ENCODE measurements at places on chromosomes 12 and 14.

DNA sequence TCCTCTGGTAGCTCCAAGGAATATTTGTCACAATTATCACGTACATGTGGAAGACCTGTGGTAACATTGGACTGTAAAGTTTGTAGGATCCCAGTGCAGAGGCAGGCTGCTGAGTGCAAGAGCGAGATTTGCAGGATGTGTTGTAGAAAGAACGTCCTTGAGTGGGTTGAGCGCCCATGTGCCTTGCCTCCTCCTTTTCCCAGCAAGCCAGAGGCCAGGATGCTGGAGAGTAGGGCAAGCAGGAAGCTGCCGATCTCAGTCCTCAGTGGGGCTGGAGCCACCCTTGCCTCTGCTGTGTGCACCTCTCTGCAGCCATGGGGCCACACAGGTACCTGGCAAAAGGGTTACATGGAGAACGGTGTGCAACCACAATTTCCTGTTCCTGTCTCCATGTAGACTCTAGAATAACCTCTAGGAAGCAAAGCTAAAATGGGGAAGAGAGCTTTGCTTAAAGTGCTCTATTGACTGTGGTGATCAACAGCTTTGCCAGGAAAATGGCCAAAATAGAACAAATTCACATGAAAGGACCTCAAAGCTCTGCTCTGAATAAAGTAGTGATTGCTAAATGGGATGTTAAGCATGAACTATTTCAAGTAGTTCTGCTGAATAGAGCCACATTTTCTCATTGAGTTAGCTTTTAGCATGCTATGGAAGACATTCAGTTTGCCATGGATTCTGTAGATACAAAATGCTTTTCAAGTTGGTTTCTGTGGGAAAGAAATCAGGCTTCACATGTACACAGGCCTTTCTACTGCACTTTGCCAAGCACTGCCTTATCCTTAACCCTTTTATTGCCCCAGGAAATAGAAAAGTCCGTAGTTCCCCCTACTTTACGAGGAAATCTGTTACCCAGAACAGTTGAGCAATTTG, 37.4 kb downstream of the ANKRD9 start:
- DNase-seq: no peak

- DNase-seq: no peak
Measured at GRCh38 chr12:111881716-111882115, 39.7 kb downstream of the MAPKAPK5 start.

DNA sequence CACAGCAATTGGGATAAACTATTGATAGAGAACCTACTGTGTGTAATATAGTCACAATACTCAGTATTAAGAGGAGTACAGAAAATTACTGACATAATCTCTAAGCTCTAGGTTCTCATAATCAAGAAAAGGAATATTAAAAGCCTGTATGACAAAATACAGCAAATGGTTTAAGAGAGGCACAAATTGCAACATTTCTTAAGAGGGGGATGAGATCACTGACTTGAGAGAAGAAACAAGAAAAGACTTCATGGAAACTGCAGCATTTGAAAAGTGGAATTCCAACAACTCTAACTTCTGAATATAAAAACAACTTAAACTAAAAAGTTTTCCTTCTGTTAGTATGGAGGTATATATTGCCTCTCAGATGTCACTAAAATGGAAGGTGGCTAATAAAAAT, 89.7 kb downstream of the NUMB start:
- no peak for DNase-seq

DNA sequence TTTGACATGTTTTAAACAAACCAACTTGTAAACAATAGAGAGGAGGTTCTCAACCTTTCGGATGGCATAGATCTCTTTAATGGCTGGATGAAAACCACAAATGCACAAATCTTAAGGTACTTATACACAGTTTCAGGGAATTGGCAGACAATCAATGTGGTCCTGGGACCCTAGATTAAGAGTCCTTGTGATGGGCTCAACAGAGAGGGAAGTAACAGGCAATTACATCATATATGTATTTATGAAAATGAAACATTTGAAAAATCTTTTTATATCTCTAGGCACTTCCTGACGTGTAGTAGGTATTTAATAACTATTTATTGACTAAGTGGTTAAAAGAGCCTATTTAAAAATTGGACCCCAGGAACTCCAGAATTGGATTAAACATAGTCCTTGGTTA, 897 bp downstream of the ACTR10 start:
- no peak for DNase-seq

GRCh38 chr12:92928421-92928961, 604 bp downstream of the EEA1 start:
- DNase-seq: peak; percentile 34

- DNase-seq: no peak
Measured at GRCh38 chr12:112894128-112894527, 12.6 kb upstream of the OAS1 start.

DNA sequence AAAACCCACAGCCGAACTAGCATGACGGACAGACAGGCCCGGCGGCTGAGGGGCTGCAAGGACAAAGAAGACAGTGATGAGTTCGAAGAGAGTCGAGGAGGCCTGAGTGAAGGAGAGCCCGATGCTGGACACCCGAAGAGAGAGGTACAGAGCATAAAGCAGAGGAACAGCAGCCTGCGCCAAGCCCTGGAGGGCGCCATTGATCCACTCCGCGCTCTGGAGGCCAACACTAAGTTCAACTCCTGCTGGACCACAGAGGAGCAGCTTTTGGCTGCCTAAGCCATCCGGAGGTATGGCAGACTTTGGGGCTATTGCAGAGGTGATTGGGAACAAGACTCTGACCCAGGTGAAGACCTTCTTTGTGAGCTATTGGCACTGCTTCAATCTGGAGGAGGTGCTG, 7.8 kb upstream of the PLXNC1 start:
- no peak for DNase-seq

DNA sequence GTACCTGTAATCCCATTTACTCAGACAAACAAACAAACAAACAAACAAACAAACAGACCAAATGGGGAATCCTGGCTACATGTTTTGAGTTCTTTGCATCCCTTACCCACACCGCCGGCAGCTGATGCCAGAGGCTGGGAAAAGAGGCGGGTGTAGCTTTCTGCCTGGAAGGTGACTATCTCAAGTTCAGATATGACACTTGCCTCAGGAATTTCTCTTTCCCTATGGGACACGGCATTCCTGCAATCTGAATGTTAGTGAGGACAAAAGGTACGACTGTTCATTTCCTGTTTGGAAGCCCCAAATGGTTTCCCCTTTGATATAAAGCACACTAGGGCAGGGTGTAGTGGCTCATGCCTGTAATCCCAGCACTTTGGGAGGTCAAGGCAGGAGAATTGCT, 2.9 kb downstream of the MYL2 start:
- DNase-seq: no peak

DNA sequence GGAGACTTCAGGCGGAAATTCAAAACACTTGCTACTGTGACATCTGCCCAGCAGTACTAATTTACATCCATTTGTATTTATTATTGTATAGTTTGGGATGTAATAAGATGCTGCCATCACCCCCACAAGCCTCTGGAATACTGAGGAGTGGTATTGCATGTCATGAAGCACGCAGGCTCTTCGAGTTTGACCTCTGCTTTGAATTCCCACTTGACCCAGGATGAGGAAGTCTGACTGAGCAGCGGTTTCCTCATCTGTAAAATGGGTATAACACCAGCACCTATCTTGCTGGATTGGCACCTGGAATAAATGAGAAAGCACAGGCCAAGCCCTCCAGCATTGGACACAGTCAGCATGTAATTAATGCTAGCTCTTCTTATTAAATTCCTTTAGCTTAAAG, 116.0 kb upstream of the DIO3 start:
- DNase-seq: no peak

DNA sequence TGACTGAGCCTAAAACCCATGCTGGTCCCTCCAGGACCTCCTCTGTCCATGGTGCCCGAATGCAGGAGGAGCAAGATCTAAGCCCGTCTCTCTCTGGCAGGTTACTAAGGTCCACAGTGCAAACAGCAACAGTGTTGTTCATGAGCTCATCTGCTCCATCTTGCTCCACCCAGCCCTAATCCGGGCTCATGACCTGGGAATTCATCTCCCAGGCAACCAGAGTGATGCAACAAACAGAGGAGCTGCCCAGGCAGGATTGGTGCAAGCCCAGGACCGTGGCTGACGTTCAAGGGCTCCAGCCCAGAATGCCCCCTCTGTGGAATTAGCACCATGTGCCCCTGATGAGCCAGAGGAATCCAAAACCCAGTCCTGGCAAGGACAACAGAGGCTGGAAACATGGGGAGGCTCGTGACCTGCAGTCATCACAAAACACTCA, 29.9 kb downstream of the HSPB8 start:
- peak; percentile 41 for DNase-seq

DNA sequence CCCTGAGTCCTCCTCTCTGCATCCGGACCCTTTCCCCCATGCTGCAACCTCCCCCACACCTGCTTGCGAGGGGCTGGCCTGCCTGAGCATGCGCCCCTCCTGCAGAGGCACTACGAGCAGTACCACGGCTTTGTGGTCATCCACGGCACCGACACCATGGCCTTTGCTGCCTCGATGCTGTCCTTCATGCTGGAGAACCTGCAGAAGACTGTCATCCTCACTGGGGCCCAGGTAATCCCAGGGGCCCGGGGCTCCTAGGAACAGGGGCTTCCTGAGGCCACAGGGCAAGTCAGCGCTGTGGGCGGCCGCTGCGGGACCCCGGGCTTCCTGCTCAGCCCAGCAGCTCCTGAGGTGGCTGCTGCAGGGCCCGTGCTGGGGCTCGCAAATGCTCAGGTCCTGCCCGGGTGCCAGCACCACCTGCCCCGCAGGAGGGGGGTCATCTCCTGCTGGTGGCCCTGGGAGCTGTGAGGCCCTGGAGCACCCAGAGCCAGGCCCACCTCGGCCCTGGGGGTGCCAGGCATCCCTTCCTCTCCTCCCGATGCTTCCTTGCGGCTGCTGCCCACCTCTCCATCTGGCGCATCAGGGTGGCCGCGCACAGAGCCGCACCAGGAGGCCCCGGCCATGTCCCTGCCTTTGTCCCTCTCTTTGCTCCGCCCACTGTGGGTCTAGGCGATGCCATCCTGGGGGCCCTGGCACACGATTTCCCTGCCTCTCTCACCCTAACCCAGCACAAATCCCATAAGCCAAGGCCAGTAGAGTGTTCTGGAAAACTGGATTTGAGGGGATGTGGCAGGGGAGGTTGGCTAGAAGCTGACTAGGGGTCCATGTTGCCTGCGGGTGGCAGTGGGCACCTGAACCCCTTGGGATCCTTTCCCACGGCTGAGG, 10.2 kb downstream of the ASPG start:
- DNase-seq: no peak

DNA sequence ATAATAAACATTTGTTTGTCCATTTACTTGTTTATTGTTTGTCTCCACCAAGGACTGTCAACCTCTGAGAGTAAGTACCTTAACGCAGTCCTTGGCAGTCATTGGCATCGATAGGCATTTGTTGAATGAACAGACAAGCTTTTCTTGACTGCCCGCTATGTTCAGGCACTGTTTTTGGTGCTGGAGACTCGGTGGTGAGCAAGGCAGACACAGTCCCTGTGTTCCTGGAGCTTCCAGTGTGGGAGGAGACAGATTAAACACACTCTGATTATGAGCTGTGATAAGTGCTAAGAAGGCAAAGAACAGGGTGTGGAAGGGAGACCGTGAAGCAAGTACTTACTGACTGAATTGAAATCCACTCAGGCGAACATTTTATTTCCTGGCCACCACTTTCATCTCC, 1.2 kb downstream of the ATP6V0A2 start:
- no peak for DNase-seq

GRCh38 chr12:50062728-50063460, 5.5 kb downstream of the ASIC1 start:
- no peak for DNase-seq

DNA sequence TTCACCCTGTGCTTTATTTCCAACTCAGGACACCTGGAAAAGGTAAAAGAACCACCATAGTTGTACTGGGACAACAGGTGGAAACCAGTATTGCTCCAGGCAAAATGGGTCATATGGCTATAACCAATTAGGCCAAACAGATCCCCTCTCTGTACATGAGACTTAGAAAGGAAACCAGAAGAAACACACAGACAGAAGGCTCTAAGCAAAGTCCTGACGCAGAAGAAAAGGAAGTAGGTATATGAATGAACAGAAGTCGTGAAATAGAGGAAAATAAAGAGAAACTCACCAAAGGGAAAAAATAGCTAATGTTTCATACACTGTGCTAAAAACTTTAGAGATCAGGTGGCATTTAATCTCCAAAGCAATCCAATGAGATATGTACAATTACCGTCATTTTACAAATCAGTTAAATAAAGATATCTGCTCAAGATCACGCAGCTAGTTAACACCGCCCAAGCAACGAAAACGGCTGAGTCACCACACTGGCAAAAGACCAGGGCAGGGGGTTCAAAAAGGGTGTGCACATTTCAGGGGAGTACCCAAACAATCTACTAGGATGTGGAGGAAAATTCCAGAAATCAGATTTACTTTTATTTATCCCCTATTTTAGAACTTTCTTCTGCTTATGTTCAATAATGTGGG, 82.3 kb downstream of the ITPR2 start:
- DNase-seq: no peak

- DNase-seq: no peak
Measured at GRCh38 chr14:52936437-52936836, 14.4 kb downstream of the FERMT2 start.

DNA sequence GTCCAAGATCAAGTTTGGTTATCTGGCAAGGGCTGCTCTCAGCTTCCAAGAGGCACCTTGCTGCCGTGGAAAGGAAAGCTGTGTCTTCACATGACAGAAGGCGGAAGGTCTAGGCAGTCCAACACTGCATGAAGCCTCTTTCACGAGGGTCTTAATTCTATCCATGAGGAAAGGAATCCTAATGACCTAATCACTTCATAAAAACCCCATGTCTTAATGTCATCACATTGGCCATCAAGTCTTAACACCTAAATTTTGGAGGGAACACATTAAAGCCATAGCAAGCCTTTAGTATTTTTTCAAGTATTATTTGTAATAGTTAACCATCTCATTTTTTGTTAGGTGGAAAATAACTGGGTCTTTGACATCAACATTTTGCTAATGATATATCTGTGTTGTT, 858.3 kb downstream of the FLRT2 start:
- DNase-seq: no peak

- no peak for DNase-seq
Measured at GRCh38 chr12:79127271-79127751, 262.7 kb downstream of the SYT1 start.

DNA sequence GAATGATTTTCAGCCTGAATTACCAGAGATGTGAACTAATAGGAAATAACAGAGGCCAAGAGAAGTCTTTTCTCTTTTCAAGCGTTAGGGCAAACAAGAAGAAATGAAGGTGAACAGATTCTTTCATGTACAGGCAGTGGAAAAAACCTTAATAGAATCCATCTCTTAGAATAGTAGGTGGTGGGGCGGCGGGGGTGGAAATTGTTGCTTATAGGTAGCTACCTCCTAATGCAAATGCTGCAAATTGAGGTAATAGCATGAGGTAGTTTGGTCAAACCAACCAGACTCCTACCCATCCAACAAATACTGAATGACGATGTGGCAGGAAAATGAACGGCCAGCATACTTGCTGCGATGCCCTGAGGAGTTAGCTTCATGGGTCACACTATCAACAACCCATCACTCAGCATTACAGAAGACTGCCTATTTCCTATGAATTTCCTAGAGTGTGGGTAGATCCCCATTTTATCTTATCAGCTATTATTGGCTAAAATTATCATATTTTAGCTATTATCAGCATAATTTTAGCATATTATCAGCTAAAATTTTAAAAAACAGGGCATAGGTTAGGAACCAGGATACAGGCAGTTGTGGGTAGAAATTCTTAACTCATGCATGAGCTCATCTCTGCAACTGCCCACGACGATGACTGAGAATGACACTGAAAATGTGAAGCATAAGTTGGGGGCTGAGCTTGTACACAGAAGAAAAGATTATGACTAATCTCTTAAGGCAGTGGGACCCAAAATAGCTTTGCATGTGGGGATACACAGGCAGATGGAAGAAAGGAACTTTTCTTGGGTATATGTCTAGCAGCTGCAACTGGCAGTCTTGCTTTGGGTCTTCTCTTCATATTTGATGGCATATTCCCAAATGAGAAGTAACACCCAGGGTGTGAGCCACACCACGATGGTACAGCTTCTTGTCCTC, 68.7 kb downstream of the NIN start:
- no peak for DNase-seq

Measured in uterus (tissue), 4 donors.